ENCODE measurements at places on chromosomes 5 and 9. TPM values are rescaled to one million over a fixed set of nuclear protein-coding genes. Genes with fewer than 3 reads are reported as not detected.

- H3K36me3 ChIP-seq: no peaks in the 10 kb centered on the region
- H3K27ac ChIP-seq: no peak overlapping the region
- H3K4me3 ChIP-seq: no peak overlapping the region
Observed at GRCh38 chr5:166430491-166431319, 1860.7 kb upstream of the WWC1 start.

DNA sequence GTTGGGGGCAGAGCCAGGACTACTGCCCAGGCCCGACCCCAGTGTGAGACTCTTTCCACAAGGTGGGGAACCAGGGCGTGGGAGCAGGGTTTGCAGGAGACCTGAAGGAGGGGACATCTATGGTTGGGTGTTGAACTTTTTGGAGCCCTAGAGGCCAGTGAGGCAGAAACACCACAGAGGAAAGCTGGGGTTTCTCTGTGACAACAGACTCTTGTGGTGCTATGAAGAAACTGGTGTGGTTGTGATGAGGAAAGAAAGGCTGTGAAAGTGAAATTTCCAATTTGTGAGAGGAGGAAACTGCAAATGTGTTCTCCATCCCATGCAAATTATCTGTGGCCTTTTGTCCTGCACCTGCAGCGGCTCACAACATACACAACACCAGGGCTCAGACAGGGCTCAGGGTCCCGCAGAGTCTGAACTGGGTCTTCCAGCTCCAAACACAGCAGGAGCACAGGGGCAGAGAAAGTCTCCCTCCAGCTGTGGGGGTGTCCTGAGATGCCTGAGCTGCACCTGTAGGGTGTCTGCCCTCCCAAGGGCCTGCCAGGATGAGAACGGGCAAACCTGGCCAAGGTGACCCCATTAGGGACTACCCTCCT is 51.4 kb upstream of the GRHPR start:
- H3K27ac ChIP-seq: no peak overlapping the region
- H3K4me3 ChIP-seq: no peak overlapping the region
- H3K4me1 ChIP-seq: no peaks in the 10 kb centered on the region
- H3K36me3 ChIP-seq: no peaks in the 10 kb centered on the region
- H3K27me3 ChIP-seq: no peaks in the 10 kb centered on the region

- H3K4me1 ChIP-seq: no peaks in the 10 kb centered on the region
- DNase-seq: no peak
- H3K27ac ChIP-seq: no peak overlapping the region
- peaks cover 31% of the 10 kb centered on the region for H3K27me3 ChIP-seq
- no peaks in the 10 kb centered on the region for H3K36me3 ChIP-seq
Observed at GRCh38 chr9:21770871-21771560, 31.4 kb upstream of the MTAP start.

DNA sequence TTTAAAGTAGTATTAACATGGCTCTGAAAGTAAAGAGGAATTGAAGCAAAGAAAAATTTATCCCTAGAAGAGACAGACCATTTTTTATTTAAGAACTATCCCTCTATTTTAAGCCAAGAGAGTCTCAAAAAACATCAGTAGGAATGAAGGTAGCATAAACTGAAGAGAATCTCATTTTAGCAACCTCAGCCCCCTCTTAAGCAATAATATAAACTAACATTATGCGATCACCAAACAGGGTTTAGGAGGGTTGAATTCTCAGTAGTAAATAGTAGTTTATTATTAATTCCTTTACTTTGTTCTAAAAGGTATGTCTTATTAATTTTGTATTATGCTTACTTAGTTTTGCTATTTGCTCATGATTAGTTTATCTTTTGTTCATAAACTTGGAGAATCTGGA is 287.4 kb downstream of the CDK5RAP2 start:
- H3K27ac ChIP-seq: no peak overlapping the region
- H3K4me3 ChIP-seq: no peak overlapping the region
- H3K4me1 ChIP-seq: no peaks in the 10 kb centered on the region
- no peaks in the 10 kb centered on the region for H3K36me3 ChIP-seq

GRCh38 chr5:128084228-128085167 is 932 bp downstream of the SLC12A2 start:
- peak; percentile 35 for DNase-seq
- no peaks in the 10 kb centered on the region for H3K36me3 ChIP-seq
- no peaks in the 10 kb centered on the region for H3K27me3 ChIP-seq
- H3K4me1 ChIP-seq: peaks cover 10% of the 10 kb centered on the region

Gene SPIN1
- total RNA-seq: 67.5 TPM

Gene TRIM23
- 17.6 TPM for total RNA-seq

Gene HEXB
- total RNA-seq: 26.4 TPM
